Breast epithelium (tissue), 4 donors: ENCODE measurements at places on chromosomes 3 and 15.

- H3K27ac ChIP-seq, result no peak overlapping the region
- DNase-seq, result no peak
- H3K27me3 ChIP-seq, result no peaks in the 10 kb centered on the region
These were observed 38.6 kb downstream of the SUCNR1 start for GRCh38 chr3:151912028-151912427.

DNA sequence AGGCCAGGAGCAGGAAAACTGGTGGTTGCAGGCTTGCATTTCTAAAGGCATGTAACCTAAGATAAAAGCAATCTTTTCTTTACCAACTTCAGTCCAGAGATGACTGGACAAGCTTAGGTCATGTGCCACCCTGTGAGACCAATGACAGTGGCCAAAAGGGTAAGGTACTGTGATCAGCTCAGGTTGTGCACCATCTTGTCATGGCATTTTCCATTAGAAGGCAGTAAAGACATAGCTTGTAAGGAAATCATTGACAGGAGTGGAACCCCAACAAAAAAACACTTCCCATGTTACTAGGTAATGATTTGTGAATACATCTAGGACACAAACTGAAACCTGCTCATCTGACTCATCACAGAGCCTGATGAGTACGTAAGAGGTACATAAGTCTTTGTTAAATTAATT, 35.2 kb downstream of the SSR3 start:
- no peak overlapping the region for H3K27ac ChIP-seq
- H3K27me3 ChIP-seq, result no peaks in the 10 kb centered on the region
- H3K4me3 ChIP-seq, result no peak overlapping the region

DNA sequence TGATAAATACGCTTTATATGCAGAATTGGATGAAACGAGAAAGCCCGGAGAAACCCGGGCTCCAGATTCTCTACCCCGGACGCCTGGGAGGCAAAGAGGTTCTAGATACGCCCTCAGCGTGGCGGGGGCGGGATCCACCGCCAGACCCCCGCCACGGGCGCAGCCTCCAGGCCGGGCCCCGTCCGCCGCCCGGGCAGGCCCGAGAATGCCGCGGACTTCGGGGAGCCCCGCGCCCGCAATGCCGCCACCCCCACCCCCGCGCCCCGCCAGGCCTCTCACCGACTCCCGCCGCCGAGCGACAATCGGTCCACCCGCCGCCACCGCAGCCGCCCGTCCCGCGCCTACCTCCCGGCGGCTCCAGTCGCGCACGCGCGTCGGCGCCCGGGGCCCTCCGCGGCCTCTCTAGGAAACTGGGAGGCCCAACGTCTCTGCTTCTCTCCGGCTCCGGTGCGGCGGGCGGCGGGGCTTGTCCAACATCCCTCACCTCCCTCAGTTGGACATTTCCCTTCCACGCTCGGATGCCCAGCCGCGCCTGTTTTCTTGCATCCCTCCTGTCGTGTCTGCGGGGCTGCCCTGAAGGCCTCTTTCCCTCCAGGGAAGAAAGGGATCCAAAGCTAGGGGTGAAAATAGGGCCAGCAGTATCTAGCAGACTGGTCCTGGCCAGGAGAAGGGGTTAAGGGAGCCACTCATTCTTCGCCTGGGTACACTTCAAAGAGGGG, at the start of gene ZNF445:
Gene ZNF445 (minus strand): TSS at position 359 of the 719 bp plus-strand sequence. CDS start 22,121 bp downstream, outside the sequence.
- H3K27ac ChIP-seq, result peak within 1 kb of the TSS; percentile 69
- H3K4me1 ChIP-seq, result peaks cover 7% of the 10 kb centered on the region
- no peaks in the 10 kb centered on the region for H3K27me3 ChIP-seq
- no peaks in the 10 kb centered on the region for H3K36me3 ChIP-seq

GRCh38 chr3:132079147-132079546, 44.3 kb upstream of the CPNE4 start:
- DNase-seq, result no peak
- no peaks in the 10 kb centered on the region for H3K4me1 ChIP-seq
- H3K27ac ChIP-seq, result no peak overlapping the region

DNA sequence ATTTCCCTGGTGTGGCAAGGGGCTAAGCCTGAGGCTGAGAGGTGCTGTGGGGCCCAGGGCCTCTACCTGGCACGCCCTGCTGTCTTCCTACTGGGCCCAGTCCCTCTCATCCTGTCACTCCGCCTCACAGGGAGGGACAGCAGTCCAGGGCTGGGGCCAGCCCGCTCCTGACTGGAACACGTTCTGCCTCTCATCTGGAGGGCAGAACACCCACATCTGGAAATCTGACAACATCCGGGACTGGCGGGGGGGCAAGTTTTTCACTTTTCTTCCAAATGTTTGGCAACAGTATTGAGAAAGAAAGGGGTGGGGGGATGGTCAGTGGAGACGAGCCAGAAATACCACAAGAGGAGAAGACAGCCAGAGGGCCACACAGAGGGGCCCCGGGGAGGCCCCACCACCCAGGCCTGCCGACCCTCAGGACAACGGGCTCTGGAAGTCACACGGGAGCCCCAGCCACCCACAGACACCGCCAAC, 1.8 kb upstream of the MYL3 start:
- peak overlapping the region; percentile 84 for H3K27ac ChIP-seq
- peak; percentile 79 for DNase-seq
- H3K27me3 ChIP-seq, result no peaks in the 10 kb centered on the region

- H3K4me1 ChIP-seq, result no peaks in the 10 kb centered on the region
- H3K4me3 ChIP-seq, result no peak overlapping the region
- no peak for DNase-seq
These were observed 72.2 kb downstream of the DLG1 start for GRCh38 chr3:197226179-197226578.

GRCh38 chr3:159806412-159806811, 182.2 kb upstream of the IL12A start:
- no peaks in the 10 kb centered on the region for H3K4me1 ChIP-seq
- DNase-seq, result no peak
- H3K4me3 ChIP-seq, result no peak overlapping the region
- H3K36me3 ChIP-seq, result no peaks in the 10 kb centered on the region

DNA sequence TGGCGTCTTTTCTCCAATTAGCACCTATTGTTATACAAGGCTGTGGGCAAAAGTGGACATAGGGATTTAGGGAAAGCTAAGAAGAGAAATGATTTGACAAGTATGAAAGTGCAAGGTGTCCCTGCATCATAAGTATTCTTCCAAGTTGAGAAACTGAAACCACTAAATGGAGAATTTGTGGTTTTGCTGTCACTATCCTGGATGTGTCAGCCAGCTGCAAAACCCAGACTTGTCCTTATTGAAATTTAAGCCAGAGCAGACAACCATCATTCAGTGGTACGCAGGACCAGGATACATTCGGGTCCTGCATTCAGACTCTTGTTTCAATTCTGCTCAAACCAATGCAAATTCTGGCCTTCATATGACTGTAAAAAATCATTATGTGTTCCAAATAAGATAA, 384.8 kb upstream of the TGFBR2 start:
- no peak overlapping the region for H3K4me3 ChIP-seq
- DNase-seq, result no peak
- H3K27ac ChIP-seq, result no peak overlapping the region
- no peaks in the 10 kb centered on the region for H3K36me3 ChIP-seq
- H3K4me1 ChIP-seq, result no peaks in the 10 kb centered on the region

- no peak for DNase-seq
- H3K36me3 ChIP-seq, result no peaks in the 10 kb centered on the region
- H3K4me3 ChIP-seq, result no peak overlapping the region
- H3K27ac ChIP-seq, result no peak overlapping the region
- H3K4me1 ChIP-seq, result no peaks in the 10 kb centered on the region
These were observed 16.8 kb upstream of the CLDN16 start for GRCh38 chr3:190371152-190371551.

DNA sequence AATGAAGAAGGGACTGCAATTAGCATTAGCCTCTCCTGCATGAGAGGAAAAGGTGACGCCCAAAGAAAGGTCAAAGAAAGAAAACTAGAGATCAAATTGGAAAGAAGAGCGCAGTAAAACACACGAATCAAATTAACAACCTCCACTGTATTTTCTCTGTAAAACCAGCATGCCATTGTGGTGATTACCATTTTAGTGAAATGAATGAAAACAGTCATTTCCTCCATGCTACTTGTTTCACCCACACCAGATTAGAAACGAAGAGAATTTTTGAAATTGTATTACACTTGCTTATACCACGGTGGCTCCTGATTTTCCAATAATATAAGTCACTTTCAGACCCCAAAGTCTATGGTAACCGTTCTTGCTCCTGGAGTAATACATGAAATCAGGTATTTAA, 71.6 kb downstream of the SUMF1 start:
- no peak overlapping the region for H3K4me3 ChIP-seq
- H3K4me1 ChIP-seq, result no peaks in the 10 kb centered on the region
- no peak overlapping the region for H3K27ac ChIP-seq
- no peak for DNase-seq

DNA sequence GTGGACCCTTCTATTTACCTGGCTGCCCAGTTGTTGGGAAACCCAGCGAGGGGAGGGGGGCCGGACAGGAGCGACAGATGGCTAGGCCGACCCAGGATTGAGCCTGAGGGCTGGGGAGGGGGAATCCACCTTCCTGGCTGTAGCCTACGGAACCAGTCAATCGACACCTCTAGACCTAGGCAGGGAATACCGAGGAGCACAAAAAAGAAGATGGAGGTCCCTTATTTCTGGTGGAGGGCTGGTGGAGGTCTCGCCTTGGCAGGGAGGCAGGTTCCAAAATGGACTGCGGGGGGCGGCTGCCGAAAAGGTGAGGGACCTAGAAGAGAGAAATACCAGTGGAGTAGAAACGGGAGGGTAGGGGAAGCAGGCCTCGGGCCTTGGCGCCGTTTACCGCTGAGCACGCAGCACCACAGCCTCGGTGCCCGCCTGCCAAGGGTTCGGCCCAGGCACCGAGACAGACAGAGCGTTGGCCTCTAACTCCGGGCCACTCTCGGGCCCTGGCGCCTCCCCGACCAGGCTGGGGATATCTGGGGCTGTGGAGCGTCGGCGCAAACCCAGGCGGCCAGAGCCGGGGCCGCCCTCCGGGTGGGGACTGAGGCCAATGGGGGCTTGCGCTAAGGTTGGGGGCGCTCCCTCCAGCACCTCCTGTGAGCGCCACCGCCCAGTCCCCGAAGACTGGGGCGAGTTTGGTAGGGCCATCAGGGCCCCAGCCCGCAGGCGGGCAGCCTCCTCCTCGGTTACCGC, 1.6 kb downstream of the ANKRD63 start:
- peak overlapping the region; percentile 67 for H3K4me3 ChIP-seq
- peaks cover 17% of the 10 kb centered on the region for H3K27me3 ChIP-seq
- DNase-seq, result no peak

DNA sequence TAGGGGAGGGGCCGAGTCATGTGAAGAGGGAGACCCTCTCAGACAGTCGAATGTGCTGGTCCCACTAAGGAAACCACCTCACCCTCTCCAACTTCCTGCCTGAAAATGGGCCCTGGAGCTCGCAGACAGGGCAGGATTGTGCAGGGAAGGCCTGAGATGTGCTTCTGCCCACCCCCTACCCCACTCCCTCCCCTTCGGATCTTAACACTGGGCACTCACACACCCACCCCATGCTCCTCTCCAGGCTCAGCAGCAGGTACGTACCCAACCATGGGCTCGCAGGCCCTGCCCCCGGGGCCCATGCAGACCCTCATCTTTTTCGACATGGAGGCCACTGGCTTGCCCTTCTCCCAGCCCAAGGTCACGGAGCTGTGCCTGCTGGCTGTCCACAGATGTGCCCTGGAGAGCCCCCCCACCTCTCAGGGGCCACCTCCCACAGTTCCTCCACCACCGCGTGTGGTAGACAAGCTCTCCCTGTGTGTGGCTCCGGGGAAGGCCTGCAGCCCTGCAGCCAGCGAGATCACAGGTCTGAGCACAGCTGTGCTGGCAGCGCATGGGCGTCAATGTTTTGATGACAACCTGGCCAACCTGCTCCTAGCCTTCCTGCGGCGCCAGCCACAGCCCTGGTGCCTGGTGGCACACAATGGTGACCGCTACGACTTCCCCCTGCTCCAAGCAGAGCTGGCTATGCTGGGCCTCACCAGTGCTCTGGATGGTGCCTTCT, 20.0 kb downstream of the ATRIP start:
- no peaks in the 10 kb centered on the region for H3K27me3 ChIP-seq
- peak overlapping the region; percentile 58 for H3K4me3 ChIP-seq

- no peaks in the 10 kb centered on the region for H3K27me3 ChIP-seq
- H3K4me1 ChIP-seq, result no peaks in the 10 kb centered on the region
- no peak overlapping the region for H3K27ac ChIP-seq
- H3K4me3 ChIP-seq, result no peak overlapping the region
- H3K36me3 ChIP-seq, result no peaks in the 10 kb centered on the region
These were observed 93.7 kb downstream of the DLG1 start for GRCh38 chr3:197204736-197205135.

GRCh38 chr3:153038779-153039178, 123.2 kb upstream of the RAP2B start:
- H3K27ac ChIP-seq, result no peak overlapping the region
- no peak overlapping the region for H3K4me3 ChIP-seq
- no peak for DNase-seq
- no peaks in the 10 kb centered on the region for H3K36me3 ChIP-seq
- no peaks in the 10 kb centered on the region for H3K4me1 ChIP-seq
- H3K27me3 ChIP-seq, result no peaks in the 10 kb centered on the region

DNA sequence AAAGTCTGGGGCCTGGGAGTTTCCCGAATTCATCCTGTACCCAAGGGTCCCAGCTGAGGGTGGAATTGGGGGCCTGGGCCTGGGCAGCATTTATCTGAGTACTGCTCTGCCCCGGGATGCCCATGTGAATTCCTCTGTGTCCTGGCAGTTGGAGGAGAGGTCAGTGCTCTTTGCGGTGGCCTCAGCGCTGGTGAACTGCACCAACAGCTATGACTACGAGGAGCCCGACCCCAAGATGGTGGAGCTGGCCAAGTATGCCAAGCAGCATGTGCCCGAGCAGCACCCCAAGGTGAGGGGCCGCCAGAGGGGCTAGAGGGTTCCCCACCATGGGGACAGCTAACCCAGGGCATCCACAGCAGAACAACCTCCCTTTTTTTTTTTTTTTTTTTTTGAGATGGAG, 6.2 kb upstream of the RCCD1 start:
- no peaks in the 10 kb centered on the region for H3K4me1 ChIP-seq
- no peak overlapping the region for H3K27ac ChIP-seq
- no peaks in the 10 kb centered on the region for H3K27me3 ChIP-seq

GRCh38 chr15:96622714-96623113, 292.2 kb downstream of the NR2F2 start:
- DNase-seq, result no peak
- H3K27ac ChIP-seq, result no peak overlapping the region
- no peak overlapping the region for H3K4me3 ChIP-seq
- no peaks in the 10 kb centered on the region for H3K36me3 ChIP-seq
- peaks cover 5% of the 10 kb centered on the region for H3K27me3 ChIP-seq

DNA sequence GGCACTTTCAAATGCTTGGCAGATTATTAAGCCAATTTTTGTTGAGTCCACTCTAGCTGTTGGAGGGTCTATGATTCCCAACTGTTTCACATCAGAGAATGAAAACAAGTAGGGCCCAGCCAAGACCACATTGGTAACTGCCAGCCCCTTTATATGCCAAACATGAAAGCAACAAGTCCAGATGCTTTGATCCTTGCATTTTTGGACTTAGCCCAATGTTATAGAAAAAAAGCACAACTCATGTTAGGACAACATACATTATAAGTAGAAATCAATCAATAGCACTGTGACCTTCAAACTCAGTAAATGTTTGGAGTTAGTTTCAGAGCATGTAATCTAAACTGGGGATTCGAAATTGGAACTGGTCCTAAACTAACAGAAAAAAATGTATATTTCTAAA, 674.7 kb downstream of the MECOM start:
- no peaks in the 10 kb centered on the region for H3K27me3 ChIP-seq
- H3K36me3 ChIP-seq, result no peaks in the 10 kb centered on the region
- DNase-seq, result no peak
- no peak overlapping the region for H3K4me3 ChIP-seq
